ENCODE measurements at places on chromosomes 3 and 15.

DNA sequence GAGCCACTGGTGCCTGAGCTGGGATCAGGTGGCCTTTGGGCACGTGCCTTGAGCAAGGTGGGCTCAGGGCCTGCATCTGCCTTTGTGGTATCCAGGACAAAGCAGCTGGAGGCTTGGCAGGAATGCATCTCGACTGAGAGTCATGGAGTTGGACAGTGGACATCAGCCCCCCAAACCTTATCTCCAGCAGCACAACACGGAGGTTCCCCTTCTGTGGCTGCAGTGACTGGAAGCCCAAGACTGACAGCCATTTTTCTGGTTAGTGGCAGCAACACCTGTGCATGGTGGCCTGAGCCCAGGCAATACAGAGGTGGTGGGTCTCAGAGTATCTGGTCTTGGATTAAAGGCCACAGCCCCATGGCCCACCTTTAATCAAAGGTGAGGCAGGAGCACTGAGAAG, 27.8 kb upstream of the TSEN2 start:
- DNase-seq = no peak

DNA sequence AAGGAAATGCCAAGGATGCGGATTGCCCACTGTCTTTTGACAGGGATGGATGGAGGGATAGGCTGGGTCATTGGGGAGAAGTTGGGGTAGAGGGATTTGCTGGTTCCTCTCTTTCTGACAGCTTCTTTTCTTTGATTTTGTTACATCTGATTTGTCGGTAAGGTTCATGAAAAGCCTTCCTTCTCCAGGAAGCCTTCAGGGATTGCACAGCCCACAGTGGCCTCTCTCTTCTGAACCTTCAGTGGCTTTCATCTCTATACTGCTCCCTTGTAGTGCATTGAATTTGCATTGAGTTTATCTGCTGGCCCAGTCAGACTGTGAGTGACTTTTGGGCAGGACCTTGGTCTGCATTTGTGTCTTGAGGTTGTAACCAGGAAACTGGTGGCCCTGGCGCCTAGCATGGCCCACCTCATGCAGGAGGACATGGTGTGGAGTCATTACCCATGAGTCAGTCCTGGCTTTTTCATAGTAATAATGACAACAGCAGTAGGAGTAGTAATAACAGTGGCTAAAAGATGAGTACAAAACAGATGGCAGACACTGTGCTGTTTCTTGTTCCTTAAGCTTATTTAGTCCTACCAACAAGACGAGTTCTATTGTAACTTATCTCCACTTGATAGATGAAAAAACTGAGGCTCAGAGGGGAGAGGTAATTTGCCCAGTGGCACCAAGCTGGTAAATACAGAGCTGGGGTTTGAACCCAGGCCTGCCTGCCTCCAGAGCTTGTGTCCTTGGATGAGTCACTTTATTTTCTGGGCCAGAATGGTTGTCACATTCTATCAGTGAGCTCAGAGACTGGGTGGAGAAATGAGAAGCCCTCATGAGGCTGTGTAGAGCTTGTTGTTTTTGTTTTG, 28.4 kb downstream of the SMAD6 start:
- DNase-seq = no peak

- DNase-seq = no peak
Observed at GRCh38 chr15:37103475-37104423, 3.4 kb upstream of the MEIS2 start.

GRCh38 chr3:21466476-21466875, 284.5 kb downstream of the ZNF385D start:
- DNase-seq = no peak

DNA sequence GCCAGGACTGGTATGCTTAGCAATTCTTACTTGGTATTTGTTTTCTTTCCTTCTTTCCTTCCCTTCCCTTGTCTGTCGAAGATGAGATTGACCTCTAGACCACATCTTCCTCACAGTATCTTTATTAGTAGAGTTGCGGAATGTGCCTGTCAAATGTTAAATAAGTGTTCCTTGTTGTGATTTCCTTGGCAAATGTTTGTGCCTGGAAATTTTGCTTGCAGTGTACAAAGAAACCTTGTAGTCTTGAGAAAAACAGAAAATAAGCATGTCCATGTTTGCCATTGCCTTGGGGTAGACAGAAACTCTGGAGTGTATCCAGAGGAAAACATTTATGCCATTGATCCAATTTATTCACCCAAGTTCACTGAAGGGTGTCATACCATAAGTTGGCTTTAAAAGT, 79.5 kb upstream of the ZNF385D start:
- no peak for DNase-seq
